ENCODE measurements at places on chromosomes 13 and 19.

DNA sequence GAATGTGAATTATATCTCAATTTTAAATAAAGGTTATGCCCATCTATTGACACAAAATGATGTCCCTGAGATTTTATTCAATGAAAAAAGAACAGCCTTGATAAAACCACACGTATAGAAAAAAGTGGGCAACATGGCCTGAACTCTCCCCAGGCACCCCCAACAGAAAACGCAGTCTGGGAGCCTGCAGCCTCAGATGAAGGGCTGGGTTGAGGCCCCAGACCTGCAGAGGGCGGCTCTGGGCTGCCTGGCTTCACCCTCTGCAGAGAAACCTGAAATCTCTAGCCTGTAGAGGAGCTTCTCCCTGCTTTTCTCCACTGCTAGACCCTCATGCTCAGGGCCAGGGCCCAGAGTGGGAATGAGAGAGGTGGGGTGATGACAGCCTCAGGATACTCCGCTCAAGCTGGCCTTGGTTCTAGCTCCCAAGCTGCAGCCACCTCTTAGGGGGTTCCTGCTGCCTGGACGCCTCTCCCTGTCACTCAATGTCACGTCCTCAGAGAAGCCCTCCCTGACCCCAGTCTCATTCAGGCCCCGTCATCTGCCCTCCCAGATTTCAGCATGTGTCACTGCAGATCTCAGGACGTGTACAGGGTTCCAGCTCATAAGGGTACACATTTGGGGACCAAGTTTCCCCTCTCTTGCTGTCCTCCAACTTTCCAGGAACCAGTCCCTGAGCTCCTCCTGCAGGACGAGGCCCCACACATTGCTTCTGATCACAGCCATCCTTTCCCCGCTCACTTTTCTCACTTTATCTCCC lies 1.8 kb downstream of the MBD3 start:
- DNase-seq = peak; percentile 37

DNA sequence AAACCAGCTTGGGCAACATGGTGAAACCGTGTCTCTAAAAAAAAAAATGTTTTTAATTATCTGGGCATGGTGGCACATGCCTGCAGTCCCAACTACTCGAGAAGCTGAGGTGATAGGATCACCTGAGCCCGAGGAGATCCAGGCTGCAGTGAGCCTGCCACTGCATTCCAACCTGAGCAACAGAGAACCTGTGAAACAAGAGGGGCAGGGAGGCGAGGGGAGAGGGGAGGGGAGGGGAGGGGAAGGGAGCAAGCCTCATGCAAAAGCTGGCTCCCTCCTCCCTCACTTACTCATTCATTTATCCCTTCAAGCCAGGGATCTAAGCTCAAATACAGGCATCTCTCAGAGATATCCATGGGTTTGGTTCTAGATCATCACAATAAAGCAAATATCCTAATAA lies 8.9 kb downstream of the ATP7B start:
- no peak for DNase-seq

GRCh38 chr19:33311326-33311682 lies 9.0 kb upstream of the CEBPA start:
- no peak for DNase-seq

GRCh38 chr19:43780706-43781525 lies at the start of gene KCNN4:
TSS of gene KCNN4 (minus strand) at chr19:43780973. CDS start at chr19:43780861, 112 bp downstream.
- peak; percentile 82 for DNase-seq

- no peak for DNase-seq
Measured at GRCh38 chr13:36778083-36778671, 40.8 kb upstream of the RFXAP start.

- DNase-seq = no peak
Measured at GRCh38 chr13:94119360-94119936, 360.0 kb downstream of the DCT start.

- DNase-seq = no peak
Measured at GRCh38 chr19:7159105-7159933, 89.8 kb downstream of the ZNF557 start.

- DNase-seq = no peak
Measured at GRCh38 chr19:34179066-34179465, 6.8 kb downstream of the LSM14A start.

DNA sequence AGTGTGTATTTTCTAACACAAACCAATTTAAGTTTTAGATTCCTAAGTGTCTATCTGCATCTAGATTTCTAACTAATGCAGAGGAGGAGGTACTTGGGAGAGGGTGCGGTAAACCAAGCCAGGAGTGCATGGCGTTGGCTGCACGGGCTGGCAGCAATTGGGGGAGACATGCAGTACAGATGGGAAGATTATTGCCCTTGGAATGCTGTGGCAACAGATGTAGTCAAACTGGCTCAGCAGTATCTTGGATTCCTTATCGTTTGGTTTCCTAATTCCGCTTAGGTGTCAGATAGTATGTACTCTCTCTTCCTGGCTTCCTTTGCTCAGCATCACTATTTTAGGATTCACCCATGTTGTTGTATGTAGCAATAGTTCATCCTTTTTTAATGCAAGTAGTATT lies 29.4 kb upstream of the STK24 start:
- DNase-seq = no peak

- DNase-seq = peak; percentile 26
Measured at GRCh38 chr13:50512474-50513299, 330.8 kb downstream of the DLEU7 start.

DNA sequence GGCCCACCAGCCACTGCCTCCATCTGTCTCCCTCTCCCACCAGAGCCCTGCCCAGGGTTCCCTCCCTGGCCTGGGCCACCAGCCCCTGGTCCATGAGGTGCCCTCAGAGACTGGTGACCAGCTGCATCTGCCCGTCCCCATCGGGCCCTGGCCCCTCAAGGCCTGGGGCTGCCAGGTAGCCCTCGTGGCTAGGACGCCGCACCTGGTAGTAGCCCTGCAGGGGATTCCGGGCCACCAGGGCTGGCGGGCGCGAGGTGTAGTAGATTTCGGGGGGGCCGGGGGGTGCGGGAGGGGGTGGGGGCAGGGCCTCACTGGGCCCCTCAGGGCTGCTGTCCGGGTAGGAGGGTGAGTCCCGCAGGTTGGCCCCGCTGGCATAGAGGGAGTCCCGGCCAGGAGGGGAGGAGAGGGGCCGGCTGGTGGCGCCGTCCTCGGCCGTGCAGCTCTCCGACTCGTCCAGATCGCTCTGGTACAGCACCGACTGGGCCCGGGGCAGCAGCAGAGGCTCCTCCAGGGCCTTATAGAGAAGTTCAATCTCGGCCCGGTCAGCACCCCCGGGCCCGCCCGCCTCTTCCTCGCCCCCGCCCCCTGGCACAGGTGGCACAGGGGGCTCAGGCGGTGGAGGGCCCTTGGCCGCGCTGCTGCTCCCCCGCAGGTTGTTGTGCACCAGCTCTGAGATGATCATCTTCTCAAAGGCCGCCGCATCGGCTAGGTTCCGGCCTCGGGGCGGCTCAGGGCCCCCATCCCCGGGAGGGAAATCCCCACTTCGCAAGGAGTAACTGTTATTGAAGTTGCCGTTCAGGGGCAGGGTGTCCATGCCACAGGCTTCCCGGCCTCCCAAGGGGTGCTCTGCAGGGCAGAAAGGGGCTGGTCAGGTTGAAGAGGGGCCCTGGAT lies 14.6 kb upstream of the ASF1B start:
- DNase-seq = no peak

DNA sequence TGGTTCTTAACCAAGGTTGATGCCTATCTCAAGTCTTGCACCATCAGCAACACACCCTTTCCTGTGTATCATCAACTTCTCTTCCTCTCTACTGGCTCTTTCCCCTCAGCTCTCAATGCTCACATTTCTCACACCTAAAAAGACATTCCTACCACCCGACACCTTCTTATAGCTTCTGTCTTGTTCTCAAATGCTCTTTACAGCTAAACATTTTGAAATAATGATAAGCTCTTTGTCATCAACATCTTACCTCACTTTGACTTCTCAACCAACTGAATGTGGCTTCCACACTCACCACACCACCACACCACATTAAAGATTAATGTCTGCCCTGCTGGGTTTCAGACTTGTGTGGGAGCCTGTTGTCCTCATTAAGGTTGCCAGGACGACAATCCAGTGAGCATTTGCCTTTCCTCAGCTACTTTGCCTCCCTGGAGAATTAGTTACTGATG lies 67.8 kb downstream of the RXFP2 start:
- DNase-seq = no peak

DNA sequence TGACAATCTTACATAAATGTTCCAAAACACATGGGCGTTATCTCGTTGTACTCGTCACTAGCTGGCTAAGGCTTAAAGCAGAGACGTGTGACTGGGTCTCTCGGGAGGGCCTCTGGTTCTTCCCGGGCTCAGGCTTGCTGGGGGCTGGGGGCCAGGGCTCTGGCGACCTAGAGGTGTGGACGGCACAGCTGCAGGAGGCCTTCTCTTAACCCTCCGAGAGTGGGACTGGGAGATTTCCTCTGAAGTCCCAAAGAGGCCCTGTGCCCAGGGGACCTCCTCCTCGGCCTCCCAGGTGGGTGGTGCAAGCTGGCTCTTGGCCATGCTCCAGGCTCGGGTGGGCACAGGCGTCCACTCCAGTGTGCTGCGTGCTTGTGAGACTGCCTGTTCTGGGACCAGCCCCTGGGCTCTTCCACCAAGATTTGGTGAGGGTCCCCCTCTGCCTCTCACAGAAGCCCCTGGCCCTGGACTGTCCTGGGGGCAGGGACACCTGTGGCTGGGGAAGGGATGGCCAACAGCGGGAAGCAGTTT lies 2.2 kb downstream of the CAPS start:
- no peak for DNase-seq

- no peak for DNase-seq
Measured at GRCh38 chr13:94199135-94199534, 280.3 kb downstream of the DCT start.

- no peak for DNase-seq
Measured at GRCh38 chr13:36788276-36788675, 30.7 kb upstream of the RFXAP start.

DNA sequence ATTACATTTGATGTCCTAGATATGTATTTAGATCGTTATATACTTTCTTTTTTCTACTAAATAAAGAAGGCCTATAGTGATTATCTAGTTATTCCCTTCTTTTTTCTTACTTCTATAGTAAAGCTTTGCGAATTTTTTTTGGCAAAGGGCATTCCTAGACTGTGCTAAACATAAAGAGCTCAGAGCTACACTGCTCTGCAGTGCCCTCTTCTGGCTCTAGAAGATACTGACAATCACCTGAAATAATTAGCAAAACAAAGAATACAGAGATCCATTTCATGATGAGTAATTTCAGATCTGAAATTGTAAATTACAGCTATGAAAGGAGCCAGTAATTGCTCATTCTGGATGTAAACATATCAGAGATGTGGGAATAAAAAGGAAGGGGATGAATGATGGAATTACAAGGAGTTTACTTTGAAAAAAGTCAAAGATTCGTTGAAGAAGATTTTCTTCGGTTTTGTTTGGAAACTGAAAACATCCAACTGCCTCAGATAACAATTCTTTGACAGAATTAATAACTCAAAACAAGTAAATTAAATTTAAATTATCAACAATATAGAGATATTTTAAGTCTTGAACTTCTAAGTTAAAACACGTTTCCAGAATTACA lies 288.5 kb downstream of the NALCN start:
- no peak for DNase-seq

DNA sequence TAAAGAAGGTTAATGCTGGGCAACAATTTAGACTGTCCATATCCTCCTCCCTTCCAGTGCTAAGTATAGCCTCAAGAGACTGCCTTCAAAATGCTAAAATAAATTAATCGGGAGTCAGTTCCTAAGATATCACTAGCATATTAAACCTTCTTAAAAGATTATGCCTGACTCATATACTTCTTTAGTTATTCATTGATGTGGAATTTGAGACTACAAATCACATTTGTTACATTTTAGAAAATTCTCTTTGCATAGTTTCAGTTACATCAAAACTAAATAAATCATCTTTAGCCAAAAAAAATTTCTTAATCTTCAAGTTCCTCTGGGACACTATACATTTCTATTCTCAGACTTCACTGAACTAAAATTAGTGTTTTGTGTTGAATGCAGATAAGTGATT lies 769.1 kb downstream of the PCDH9 start:
- no peak for DNase-seq

- DNase-seq = no peak
Measured at GRCh38 chr19:4030981-4031380, 23.4 kb downstream of the PIAS4 start.

DNA sequence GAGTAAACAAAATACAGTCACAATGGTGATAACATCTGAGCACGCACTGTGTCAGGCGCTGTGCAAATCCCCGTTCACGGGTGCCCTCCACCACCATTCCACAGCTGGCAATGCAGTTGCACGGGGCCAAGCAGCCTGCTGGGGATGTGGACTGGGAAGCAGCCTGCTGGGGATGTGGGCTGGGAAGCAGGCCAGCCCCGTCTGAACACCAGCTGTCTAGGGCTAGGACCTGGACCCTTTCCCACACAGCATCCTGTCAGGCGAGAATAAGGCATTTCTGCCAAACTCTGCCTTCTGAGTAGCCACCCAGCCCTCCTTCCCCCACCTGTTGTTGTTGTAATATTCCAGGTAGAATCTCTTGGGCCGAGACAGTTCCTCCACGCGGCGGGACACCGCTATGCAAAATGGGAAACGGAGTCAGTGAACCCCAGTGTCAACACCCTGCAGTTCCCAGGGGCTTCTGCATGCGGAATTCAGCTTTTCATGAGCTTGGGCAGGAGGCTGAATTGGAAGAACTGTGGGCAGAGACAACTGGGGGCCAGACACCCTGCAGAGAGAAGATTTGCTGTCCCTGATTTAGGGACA lies 27.8 kb upstream of the MIER2 start:
- DNase-seq = no peak

- no peak for DNase-seq
Measured at GRCh38 chr13:24900507-24900906, 136.5 kb downstream of the RNF17 start.

- DNase-seq = no peak
Measured at GRCh38 chr13:21429211-21429610, 29.9 kb downstream of the ZDHHC20 start.

- no peak for DNase-seq
Measured at GRCh38 chr19:51431124-51431523, 13.7 kb upstream of the SIGLEC10 start.

GRCh38 chr13:50334944-50335343 lies 319.7 kb downstream of the KCNRG start:
- DNase-seq = no peak

GRCh38 chr13:110322126-110322827 lies 15.2 kb downstream of the COL4A2 start:
- DNase-seq = no peak

- DNase-seq = no peak
Measured at GRCh38 chr13:113168211-113168610, 9.8 kb downstream of the PROZ start.

GRCh38 chr13:41457589-41458186 lies 338 bp downstream of the RGCC start:
- peak; percentile 40 for DNase-seq

Measured in T-helper 2 cell treated with Interferon-gamma antibody and Interleukin-4, amounts not matched to agents 5 μg/mL and 100 μg/mL, for 36 hours (primary cell).